ENCODE measurements at places on chromosomes 16 and 17.
A peak's percentile ranks its signal among the peaks of the same experiment; 100 is the strongest.

DNA sequence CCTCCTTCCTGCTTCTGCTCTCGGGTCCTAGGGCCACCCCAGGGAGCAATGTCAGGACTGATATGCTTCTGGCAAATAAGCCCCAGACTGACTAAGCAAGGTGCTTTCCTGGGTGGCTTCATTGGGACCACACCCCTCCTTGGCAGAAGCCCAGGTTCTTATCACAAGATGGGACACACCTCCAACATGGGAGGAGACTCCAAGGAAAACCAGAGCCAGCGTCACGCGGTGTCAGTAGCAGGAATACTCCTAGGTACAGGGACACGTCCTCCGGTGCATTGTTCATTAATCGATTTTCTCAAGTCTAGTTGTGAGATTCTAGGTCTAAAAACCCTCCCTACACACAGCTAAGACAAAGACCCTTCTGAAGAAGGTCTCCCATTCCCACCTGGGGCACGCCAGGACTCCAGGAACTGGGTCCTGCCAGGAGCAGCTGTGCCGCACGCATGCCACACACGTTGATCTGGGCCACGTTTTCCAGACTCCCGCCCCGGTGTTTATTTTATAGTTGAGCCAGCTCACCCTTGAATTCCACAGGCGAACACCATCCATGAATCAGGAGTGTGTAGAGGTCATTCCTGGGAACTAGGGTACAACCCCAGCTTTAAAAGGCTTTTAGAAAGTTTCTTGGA lies 30.8 kb downstream of the FA2H start:
- no peaks in the 10 kb centered on the region for H3K27me3 ChIP-seq
- no peaks in the 10 kb centered on the region for H3K36me3 ChIP-seq
- H3K27ac ChIP-seq: no peak overlapping the region
- H3K4me3 ChIP-seq: no peak overlapping the region

DNA sequence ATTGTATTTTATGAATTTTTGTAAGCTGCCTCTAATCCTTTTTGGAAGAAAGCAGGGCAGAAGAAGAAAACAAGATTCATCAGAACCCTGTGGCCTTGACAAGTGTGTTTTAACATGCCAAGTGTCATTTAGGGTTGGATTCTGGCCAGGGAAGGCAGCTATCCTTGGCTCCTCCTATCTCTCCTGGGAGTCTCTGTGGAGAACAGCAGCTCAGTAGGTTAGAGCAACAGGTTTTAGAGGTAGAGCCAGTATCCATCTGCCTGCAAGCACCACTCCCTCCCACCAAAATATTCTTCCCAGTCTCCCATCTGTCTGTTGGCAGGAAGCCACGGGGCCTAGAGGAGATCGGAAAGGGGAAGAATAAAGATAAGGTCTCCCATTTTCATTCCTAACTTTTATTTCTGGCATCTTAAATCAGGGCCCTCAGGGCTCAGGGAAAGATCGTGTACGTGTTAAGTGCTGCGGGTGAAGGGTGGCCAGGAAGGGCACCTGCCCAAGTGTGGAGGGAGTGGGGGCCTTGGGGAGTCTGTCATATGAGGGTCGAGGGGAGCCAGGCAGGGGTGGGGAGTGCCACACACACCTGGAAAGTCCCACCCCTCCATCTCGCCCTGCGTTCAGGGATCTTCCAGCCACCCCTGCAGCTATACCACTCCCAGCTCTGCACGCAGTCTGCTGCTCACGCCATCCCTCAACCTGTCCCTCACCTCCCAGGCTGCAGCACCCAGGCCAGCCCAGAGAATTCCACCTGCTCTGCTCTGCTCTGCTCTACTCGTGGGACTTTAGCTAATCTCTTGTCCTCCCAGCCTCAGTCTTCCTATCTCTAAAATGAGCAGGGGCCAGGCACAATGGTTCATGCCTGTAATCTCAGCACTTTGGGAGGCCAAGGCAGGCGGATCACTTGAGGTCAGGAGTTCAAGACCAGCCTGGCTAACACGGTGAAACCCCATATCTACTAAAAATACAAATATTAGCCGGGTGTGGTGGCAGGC lies 17.1 kb upstream of the CPSF4L start:
- H3K36me3 ChIP-seq: no peaks in the 10 kb centered on the region
- H3K27me3 ChIP-seq: no peaks in the 10 kb centered on the region
- H3K4me1 ChIP-seq: peaks cover 10% of the 10 kb centered on the region

DNA sequence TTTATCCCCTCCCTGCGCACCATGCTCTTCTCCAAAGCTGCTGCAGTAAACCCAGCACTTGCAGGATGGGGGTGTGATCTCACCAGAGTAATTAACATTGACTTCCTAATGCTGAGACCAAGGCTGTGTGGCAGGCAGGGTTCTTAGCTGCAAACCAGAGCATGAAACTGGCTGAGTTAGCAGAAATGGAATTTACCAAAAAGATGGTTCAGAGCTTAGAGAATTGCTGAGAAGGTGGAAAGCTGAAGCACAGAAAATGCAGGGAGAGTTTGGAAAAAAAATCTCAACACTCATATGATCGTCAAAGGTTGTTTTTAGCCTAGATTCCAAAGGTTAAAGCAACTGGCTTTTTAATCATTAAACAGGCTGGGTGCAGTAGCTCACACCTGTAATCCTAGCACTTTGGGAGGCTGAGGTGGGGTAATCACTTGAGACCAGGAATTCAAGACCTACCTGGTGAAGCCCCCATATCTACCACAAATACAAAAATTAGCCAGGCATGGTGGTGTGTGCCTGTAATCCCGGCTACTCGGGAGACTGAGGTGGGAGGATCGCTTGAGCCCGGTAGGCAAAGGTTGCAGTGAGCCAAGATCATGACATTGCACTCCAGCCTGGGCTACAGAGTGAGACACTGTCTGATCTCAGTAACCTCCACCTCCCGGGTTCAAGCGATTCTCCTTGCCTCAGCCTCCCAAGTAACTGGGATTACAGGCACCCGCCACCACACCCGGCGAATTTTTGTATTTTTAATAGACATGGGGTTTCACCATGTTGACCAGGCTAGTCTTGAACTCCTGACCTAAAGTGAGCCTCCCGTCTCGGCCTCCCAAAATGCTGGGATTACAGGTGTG lies 6.0 kb upstream of the TXNDC11 start:
- H3K36me3 ChIP-seq: peaks cover 21% of the 10 kb centered on the region
- no peak overlapping the region for H3K4me3 ChIP-seq
- H3K27me3 ChIP-seq: no peaks in the 10 kb centered on the region
- H3K4me1 ChIP-seq: no peaks in the 10 kb centered on the region
- no peak overlapping the region for H3K27ac ChIP-seq

DNA sequence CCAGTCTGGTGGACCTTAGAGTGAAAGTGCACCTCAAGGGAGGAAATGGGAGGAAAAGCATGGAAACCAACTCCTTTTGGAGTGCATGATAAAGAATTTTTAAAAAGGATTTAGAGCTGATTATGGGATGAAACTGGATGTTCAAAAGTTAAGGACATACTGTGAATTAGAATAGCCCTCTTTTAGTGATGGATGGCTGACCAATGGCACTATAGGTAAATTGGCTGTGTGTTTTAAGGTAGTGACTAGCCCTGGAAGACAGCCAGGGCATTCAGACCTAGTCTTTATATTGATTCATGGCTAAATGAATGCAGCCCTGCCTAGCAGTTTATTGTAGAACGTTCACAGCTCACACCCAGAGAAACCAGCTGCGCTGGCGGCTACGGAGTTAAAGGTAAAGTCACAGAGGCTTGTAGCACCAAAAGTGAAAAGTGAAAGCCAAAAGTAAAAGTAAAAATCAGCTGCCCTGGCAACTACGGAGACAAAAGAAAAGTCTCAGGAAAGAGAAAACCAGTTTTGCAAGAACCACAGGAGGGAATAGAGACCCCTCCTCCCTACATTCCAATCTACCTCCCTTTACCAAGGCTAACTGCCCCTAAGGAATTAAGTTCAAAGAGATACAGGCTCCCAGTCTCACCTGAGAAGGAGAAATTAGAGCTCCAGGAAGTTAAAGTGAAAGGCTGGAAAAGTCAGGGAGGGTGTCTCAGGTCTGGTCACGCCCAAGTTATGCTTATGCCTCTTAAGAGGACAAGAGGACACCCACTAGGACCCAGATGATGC lies 21.8 kb downstream of the ACSM1 start:
- H3K27me3 ChIP-seq: peaks cover 24% of the 10 kb centered on the region
- peak overlapping the region; percentile 73 for H3K27ac ChIP-seq
- no peaks in the 10 kb centered on the region for H3K36me3 ChIP-seq
- DNase-seq: peak; percentile 96

DNA sequence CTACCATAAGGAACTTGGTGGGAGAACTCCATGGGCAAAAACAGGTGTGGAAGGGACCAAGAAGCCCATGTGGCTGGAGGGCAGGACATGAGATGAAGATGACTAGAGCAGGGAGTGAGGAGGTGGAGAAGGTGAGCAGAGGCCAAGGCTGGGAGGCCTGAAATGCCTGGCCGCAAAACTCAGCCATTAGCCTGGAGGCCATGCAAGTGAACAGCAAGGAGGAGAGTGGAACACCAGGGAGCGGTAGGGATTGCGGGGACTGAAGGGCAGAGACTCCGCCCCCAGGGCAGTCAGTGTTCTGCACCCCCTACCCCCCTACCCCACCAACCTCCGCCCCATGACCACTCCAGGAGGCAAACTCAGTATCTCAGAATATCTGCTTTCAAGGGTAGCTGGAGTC lies 17.0 kb downstream of the BCL7C start:
- H3K36me3 ChIP-seq: no peaks in the 10 kb centered on the region
- peaks cover 31% of the 10 kb centered on the region for H3K27me3 ChIP-seq
- no peak overlapping the region for H3K27ac ChIP-seq

- H3K36me3 ChIP-seq: no peaks in the 10 kb centered on the region
- H3K4me3 ChIP-seq: no peak overlapping the region
- no peaks in the 10 kb centered on the region for H3K27me3 ChIP-seq
- H3K4me1 ChIP-seq: peaks cover 10% of the 10 kb centered on the region
- no peak overlapping the region for H3K27ac ChIP-seq
Measured at GRCh38 chr16:58034128-58034685, 8.7 kb downstream of the MMP15 start.
